GM04503 (cell line): ENCODE measurements at places on chromosomes 13 and 19.

GRCh38 chr19:48511800-48512503 lies at the start of gene LMTK3:
LMTK3 (minus strand) TSS chr19:48511835; CDS start chr19:48511576, 259 bp downstream.
- no peak for DNase-seq

DNA sequence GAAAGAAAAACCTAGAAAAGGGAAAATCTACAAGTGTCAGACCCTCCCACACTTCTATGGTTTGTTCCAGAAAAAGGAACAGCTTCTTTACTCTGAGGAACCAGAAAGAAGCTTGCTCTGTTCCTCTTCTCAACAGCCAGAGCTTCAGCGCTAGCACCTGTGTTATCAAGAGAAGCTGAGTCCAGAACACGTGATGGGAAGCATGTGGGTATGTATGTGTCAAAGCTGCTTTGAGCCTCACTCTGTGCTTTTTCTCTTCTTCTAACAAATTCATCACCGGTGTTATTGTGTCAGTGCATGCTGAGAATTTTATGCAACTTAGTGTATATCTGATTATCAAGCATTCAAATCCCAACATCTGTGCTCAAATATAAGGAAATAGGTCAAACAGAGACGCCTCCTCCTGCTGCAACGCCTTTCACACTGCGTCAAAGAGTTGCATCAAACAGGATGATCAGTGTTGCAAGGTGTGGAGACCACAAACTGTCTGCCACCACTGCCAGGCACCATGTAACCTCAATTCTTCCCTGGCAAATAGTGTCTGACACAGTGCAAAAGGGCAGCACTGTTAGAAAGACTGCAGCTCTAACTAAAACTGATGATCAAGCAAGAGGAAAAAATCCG lies 83.9 kb downstream of the LRRC63 start:
- DNase-seq: no peak

GRCh38 chr13:31477961-31478360 lies 261.4 kb upstream of the RXFP2 start:
- peak; percentile 44 for DNase-seq

- DNase-seq: no peak
Measured at GRCh38 chr19:39307822-39308530, 11.8 kb downstream of the IFNL1 start.

DNA sequence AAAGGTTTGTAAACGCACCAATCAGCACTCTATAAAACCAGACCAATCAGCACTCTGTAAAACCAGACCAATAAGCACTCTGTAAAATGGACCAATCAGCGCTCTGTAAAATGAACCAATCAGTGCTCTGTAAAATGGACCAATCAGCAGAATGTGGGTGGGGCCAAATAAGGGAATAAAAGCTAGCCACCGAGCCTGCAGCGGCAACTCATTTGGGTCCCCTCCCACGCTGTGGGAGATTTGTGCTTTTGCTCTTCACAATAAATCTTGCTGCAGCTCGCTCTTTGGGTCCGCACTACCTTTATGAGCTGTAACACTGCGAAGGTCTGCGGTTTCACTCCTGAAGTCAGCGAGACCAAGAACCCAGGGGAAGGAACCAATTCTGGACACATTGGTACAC lies 28.0 kb downstream of the ZNF175 start:
- DNase-seq: no peak

- DNase-seq: no peak
Measured at GRCh38 chr19:51342631-51343569, 961 bp upstream of the VSIG10L start.

DNA sequence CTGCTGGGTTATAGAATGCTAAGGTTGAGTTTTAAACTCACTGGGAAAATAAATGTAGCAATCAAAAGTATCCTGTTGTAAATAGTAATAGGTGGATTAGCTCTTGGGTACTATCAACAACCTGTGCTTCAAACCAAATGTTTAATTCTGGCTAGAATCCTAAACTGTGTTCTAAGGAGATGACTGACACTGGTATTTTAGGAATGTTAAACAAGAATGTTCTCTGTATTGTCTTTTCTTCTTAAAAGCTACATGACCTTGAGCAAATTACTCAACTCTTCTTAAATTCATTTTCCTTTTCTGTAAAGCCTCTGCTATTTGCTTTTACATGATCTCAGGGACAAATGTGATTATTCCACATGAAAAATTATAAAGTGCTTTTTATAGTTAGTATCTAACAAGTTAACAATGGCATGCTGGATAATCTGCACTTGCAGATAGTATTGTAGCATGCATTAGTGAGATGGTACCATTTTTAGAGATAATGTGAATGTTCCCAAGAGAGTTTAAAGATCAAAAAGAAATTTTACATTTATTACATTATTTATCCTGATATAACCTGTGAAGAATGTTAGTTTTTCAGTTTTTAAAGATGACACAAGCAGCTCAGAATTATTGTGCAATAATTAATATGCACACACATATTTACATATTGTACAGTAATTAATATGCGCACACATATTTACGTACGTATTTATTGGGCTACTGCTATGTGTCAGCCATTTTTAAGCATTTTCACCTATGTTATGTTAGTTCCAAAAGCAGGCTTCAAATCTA lies 13.6 kb upstream of the EPSTI1 start:
- DNase-seq: no peak

DNA sequence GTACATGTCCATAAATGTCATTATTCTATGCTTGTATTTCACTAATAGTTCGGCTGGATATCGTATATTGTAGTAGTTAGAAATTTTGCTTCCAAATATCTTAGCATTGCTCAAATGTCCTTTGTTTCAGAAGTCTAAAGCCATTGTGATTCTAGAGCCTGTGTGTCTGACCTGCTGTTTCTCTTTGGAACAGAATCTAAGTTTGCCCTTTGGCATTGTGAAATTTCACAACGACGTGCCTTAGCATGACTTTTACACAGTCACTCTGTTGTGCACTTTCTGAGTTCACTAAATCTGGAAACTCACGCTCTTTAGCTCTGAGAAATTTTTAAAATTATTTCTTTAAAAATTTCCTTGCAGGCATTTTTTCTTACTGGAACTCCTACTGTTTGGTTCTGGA lies 152.2 kb downstream of the TBC1D4 start:
- no peak for DNase-seq

GRCh38 chr19:32313569-32314265 lies 31.7 kb upstream of the ZNF507 start:
- no peak for DNase-seq

DNA sequence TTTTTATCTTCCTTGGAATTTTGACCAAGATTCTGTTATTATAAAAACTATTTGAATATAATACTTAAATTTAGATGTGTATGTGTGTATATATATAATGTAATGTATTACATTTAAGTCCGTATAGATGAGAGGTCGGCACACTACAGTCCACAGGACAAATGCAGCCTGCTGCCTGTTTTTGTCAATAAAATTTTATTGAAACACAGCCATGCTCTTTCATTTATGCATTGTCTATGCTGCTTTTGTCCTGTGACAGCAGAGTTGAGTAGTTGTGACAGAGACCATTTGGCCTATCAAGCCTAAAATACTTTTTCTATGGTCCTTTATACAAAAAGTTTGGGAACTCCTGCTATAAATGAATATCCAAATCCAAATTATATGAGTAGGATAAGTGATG lies 69.7 kb downstream of the PCCA start:
- no peak for DNase-seq

GRCh38 chr13:52809310-52809769 lies 39.1 kb downstream of the PCDH8 start:
- peak; percentile 1 for DNase-seq

GRCh38 chr13:110797230-110797877 lies 83.9 kb downstream of the ING1 start:
- DNase-seq: no peak

DNA sequence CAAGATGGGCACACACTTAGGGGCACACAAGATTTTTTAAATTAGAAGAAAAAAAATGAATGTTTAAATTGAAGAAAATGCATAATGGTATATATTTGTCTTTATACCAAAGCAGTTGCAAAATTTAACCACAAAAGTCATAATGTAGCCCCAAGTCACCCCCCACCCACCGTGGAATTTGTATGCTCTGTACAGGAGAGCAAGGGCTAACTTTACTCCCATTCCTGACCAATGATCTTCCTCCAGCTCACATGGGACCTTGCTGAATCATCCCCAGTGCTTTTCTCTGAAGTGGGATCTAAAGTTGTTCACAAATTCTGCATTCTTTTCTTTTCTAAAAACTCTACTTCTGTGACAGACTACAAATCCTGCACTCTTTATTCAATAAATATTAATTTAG lies 597.0 kb downstream of the UQCRFS1 start:
- no peak for DNase-seq

GRCh38 chr19:23587546-23587945 lies 99.5 kb downstream of the ZNF675 start:
- DNase-seq: no peak

GRCh38 chr19:37413313-37414084 lies 42.6 kb downstream of the ZNF527 start:
- no peak for DNase-seq

DNA sequence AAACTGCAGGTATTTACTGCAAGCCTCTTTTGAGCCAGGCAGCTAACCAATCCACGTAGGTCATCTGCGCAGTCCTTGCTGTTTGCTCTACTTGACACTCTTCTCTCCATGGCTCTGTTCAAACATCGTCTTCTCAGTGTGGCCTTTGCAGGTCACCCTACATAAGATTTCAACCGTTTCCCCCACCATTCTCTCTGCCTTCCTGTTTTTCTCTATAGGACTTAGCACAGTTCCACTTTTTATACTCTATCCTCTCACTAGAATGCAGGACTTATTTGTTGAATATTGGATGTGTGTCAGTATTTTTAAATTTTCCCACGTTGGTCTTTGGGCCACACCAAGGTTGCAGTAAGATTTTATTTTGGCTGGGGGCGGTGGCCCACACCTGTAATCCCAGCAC lies 1.7 kb upstream of the FBXW9 start:
- DNase-seq: no peak

DNA sequence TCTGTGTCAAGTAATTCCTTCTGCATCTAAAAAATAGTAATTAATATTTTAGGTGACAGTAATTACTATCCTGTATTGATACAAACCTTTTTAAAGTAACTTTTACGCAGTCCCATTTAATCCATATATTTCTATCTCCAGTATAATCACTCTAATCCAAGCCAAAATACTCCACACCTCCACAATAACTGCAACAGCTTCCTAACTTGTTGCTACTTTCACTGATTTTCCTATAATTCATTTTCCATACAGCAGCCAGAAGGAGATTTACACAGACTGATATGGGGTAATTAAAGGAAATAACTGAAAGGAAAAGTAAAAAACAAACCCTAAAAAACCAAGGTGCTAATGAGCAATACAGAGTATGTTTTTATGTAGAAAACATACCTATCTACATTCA lies 64.9 kb downstream of the RBM26 start:
- DNase-seq: no peak

GRCh38 chr13:72104656-72105180 lies 237.7 kb upstream of the DACH1 start:
- DNase-seq: peak; percentile 27

DNA sequence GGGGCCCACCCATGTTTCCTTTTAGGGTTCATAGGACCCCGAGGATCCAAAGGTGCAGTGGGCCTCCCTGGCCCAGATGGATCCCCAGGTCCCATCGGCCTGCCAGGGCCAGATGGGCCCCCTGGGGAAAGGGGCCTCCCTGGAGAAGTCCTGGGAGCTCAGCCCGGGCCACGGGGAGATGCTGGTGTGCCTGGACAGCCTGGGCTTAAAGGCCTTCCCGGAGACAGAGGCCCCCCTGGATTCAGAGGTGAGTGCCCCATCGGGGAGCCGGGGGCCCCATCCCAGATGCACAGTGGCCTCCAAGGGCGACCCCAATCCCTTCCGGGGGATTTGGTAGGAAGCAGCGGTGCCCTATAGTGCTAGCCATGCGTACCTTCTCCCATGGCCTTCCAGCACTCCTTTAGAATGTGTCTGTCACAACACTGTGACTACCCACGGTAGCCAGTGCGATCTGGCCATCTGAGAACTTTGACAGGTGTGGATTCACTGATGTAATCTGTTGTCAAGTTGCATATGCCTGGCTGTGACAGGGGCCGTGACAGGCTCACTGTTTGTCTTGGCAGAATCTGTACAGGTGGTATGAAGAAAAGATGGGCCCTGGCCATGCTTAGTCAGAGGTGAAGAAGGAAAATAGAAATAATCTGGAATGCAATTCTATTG lies 88.5 kb downstream of the RAB20 start:
- no peak for DNase-seq

- DNase-seq: no peak
Measured at GRCh38 chr19:45884682-45885555, 1.0 kb downstream of the IRF2BP1 start.

GRCh38 chr13:91632086-91632485 lies 233.7 kb downstream of the GPC5 start:
- DNase-seq: no peak

GRCh38 chr19:33089010-33089409 lies 8.0 kb downstream of the GPATCH1 start:
- DNase-seq: no peak

DNA sequence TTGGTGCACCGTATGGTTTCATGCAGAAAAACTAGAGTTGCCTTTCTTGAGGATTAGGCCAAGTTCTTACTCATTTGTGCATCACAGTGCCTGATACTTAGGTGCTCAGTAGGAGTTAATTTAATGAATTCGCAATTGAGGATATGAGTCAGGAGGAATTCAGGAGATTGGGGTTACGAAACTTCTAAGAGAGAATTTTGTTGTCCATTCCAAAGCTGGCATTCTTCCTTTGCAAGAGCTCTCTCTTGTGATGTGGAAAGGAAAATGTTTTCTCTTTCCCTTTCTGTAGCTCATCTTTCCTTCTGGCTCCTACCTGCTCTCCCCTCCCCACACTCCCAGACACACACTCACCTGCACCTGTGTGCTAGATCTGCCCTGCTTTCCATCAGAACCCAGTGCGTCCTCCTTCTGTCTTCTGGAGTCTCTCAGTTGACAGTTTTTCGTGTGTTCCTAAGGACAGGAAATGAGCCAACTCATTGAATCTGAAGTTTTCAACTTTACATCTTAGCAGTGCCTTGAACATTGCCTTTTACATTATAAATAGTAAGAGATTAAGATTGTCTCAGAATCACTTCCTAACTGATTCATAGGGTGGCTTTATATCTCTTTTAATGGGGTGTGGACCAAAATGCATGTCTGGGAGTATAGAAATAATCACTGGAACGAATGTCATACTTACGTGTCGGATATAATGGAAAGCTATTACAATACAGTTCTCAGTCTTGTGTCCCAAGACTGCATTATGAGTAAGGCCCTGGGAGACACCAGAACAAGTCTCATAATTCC lies 19.7 kb upstream of the ERCC5 start:
- peak; percentile 88 for DNase-seq

GRCh38 chr13:24005755-24006281 lies 108.5 kb upstream of the C1QTNF9B start:
- no peak for DNase-seq

GRCh38 chr13:100392709-100393630 lies 195.6 kb downstream of the GGACT start:
- DNase-seq: peak; percentile 98

DNA sequence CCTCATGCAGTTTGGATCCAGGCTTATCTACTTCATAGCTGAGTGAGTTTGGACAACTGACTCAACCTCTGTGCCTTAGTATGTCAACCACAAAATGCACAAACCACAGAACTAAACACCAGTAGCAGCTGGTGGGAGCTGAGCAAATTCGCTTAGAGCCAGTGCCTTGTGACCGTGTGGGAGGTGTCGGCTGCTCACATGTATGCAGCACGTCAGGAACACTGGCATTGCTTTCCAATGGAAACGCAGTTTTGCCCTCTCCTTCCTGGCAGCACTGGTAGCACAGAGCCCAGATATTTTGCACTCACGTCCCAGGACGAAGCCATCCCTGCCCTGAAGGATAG lies 8.3 kb upstream of the NTN5 start:
- DNase-seq: no peak
